G401 (cell line): ENCODE measurements at places on chromosomes 4 and X. TPM values are rescaled to one million over a fixed set of nuclear protein-coding genes. Genes with fewer than 3 reads are reported as not detected.

GRCh38 chr4:132218406-132218805, 930.7 kb upstream of the PCDH10 start:
- DNase-seq = no peak

The SLC16A2 gene
- total RNA-seq = 10.5 and 13.5 TPM in 2 replicates

The S100P gene
- not detected in 2 replicates for total RNA-seq

GRCh38 chrX:21711129-21711847, 46.6 kb downstream of the SMPX start:
- DNase-seq = peak; percentile 31

DNA sequence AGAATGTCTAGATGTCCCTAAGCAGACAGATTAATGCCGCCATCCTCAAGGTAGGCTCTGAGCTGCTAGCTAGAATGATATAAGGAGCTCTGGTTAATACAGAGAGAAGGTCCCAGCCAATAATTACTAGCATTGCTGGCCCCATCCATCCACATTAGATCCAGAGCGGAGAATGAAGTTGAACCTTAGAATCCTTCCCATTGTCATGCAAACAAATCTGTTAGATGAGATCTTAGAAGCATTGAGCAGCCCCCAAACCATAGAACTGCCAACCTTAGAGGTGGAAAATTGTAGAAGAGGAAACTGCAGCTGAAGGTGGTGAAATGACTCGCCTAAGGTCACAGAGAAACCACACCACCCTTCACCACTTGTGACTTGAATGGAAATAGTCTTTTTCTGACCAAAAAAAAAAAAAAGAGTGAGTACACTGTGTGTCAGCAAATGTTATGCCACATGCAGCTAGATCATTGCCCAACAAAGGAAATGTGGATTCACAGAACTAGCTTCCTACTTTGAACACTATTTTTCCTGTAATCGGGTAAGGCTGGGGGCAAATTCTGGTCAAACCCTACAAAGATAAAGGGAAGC, 162.1 kb downstream of the SMIM20 start:
- no peak for DNase-seq

GRCh38 chrX:825991-826390, 195.4 kb downstream of the SHOX start:
- no peak for DNase-seq

DNA sequence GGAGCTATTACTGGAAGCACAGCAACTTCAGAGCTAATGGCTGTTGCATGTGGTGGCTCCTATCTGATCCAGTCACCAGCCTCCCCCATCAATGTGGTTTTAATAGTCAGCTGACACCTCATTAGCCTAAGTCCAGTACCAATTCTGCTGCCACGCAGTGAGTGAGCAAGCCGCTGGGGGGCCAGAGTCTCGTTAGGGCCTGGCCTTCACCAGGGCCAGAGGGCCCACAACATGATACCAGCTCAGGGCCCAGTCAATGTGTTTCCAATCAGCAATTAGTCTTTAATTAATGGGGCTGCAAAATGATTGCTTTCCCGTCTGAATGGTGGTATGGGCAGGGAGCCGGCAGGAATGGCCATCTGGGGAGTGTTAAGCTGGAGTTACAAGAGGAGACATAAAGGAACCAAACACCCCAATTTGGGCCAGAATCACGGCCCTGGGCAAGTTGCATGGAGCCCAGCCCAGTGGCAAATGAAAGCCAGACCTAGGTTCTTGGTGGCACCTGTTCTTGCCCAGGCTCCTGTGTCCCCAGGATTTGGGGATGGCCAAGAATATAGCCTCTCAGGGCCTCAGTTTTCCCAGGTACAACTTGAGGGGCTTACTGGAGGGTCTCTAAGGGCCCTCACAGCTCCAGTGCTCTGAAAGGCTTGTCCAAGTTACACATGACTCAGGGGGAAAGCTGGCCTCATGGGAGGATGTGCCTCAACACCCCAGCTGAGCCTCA, 119.2 kb downstream of the EFNB1 start:
- no peak for DNase-seq

GRCh38 chrX:9515489-9515888, 50.6 kb downstream of the TBL1X start:
- DNase-seq = no peak

DNA sequence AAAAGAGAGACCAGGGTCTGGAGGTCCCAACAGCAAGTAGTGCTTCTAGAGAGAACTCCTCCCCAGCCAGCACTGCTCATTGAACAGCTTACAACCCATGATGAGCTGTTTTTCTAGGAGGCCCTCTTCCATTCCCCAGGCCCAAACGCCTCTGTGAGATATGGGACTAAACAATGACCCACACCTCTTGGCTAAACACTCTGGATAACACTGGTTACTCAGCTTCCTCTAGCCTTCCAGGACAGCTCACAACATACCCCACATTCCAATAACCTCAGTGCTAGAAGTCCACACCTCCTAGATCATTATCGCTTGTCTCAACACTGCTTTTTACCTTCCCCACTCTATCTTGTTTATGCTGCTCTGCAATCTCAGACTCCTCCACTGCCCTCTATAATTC, 35.4 kb upstream of the PGRMC2 start:
- no peak for DNase-seq

- no peak for DNase-seq
Measured at GRCh38 chr4:19167311-19167710, 1084.4 kb upstream of the SLIT2 start.

GRCh38 chr4:2075987-2076907, 17.1 kb downstream of the NAT8L start:
- no peak for DNase-seq

The SPOCK3 gene
- total RNA-seq = not detected in 2 replicates

The RHOH gene
- 36.6 and 48.6 TPM in 2 replicates for total RNA-seq

DNA sequence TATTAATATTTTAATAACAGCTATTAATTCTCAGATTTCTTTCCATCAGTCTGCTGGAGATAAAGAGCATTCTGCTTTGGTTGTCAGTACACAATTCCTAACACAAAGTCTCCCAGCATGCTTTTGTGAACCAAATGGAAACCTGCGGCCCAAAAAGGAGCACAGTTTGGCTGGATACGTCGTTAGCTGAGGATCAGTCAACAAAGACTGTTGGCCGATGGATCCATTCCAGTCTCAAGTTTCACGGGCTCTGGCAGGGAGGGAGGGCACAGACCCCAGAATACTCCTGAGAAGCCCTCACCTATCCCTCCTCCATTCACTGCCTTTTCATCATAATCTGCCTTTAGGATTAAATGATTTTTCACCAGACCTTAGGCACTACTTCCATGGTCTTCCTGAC, 26.3 kb upstream of the PRSS48 start:
- DNase-seq = no peak

DNA sequence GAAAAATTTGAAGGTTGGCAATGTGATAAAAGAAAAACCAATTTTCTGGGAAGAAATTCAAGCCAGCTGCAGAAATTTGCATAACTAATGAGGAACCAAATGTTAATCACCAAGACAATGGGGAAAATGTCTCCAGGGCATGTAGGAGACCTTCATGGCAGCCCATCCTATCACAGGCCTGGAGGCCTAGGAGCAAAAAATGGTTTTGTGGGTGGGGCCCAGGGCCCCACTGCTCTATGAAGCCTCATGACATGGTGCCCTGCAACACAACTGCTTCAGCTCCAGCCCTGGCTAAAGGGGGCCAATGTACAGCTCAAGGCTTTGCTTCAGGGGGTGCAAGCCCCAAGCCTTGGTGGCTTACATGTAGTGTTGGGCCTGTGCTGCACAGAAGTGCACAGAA, 184.0 kb downstream of the TBCK start:
- no peak for DNase-seq

GRCh38 chr4:19720190-19720589, 531.5 kb upstream of the SLIT2 start:
- no peak for DNase-seq

DNA sequence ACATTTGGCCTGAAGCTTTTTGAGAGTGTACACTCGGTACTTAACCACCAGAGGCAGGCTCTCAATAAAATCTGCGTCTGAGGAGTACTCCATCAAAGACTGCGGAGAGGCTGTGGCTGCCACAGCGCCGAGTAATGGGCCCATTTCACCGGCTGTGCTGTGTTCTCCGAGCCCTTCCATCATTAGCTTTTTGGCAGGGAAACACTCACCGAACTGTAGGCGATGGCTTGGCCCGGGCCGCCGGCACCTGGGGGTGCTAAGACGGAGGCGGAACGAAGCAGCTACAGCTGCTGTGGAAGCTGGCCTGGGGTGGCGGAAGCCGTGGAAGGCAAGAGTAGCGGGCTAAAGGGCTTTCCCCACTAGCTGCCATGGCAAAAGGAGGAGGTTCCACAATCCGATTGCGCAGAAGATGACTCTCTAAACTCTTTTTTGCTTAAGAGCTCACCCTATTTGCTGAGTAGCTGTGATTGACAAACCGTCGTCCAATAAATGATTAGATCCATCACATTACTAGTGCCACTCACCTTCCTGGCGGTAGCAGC, 48.5 kb upstream of the PABPC1L2A start:
- peak; percentile 82 for DNase-seq

- DNase-seq = no peak
Measured at GRCh38 chr4:152062936-152063620, 302.3 kb upstream of the GATB start.

- peak; percentile 90 for DNase-seq
Measured at GRCh38 chr4:41281038-41281634, 24.4 kb downstream of the UCHL1 start.

DNA sequence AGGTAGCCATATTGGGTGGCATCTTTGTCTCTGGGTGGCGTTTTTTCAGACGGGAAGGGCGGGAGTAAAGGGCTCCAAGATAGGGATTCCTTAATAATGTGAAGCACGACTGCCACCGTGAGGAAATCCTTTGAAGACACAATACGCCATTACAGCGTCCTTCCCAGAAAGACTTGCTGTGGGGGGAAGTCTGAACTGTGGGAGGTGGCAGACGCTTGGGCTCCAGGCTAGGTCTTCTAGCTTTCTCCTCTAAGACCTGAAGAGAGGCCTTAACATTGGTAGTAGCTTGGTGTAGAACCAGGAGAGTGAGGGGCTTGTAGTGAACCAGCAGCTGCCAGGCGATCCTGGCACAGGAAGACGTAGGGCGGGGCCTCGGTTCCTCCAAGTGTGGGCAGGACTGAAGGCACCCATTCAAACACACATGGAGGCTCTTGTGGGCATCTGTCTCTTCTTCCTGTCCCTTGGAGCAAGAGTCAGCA, 197.3 kb downstream of the OR13H1 start:
- DNase-seq = no peak

DNA sequence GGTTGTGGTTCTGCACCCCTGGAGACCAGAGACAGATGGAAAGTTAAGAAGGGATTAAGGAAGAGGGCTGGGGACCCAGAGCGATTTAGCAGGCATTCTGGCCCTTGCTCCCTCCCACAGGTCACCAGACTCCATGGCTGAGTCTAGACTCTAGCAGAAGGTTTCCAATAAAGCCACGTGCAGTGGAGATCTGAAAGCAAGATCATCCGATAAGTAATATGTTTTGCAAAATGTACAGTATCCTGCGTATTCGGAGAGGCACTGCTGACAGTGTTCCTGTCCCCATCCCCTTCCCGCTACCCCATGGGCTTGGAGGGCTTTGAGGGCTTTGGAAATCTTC, 531 bp upstream of the GPRIN3 start:
- no peak for DNase-seq

GRCh38 chr4:120082251-120082650, 15.6 kb upstream of the MAD2L1 start:
- no peak for DNase-seq

- DNase-seq = no peak
Measured at GRCh38 chrX:136961594-136962135, 72.1 kb downstream of the GPR101 start.

- DNase-seq = no peak
Measured at GRCh38 chrX:24145303-24146186, 4.0 kb upstream of the ZFX start.

The LONRF3 gene
- total RNA-seq = 0.37 TPM in 1 of 2 replicates, not detected in the other

- no peak for DNase-seq
Measured at GRCh38 chrX:154727871-154728270, 23.0 kb downstream of the GAB3 start.

- peak; percentile 45 for DNase-seq
Measured at GRCh38 chrX:152913910-152914309, 16.0 kb downstream of the ZNF185 start.

GRCh38 chr4:13521047-13521446, 23.3 kb downstream of the NKX3-2 start:
- DNase-seq = no peak

The MND1 gene
- 16.2 and 18.6 TPM in 2 replicates for total RNA-seq

- DNase-seq = peak; percentile 90
Measured at GRCh38 chrX:56995271-56995994, at the start of gene SPIN3. TSS of gene SPIN3 (minus strand) at chrX:56995541. CDS start at chrX:56994947, 594 bp downstream.

- DNase-seq = no peak
Measured at GRCh38 chrX:53356186-53356585, 66.3 kb downstream of the SMC1A start.

The CLNK gene
- total RNA-seq = not detected in 2 replicates

The TCEAL2 gene
- not detected in 2 replicates for total RNA-seq

GRCh38 chr4:29718136-29718535, 1002.0 kb upstream of the PCDH7 start:
- no peak for DNase-seq

DNA sequence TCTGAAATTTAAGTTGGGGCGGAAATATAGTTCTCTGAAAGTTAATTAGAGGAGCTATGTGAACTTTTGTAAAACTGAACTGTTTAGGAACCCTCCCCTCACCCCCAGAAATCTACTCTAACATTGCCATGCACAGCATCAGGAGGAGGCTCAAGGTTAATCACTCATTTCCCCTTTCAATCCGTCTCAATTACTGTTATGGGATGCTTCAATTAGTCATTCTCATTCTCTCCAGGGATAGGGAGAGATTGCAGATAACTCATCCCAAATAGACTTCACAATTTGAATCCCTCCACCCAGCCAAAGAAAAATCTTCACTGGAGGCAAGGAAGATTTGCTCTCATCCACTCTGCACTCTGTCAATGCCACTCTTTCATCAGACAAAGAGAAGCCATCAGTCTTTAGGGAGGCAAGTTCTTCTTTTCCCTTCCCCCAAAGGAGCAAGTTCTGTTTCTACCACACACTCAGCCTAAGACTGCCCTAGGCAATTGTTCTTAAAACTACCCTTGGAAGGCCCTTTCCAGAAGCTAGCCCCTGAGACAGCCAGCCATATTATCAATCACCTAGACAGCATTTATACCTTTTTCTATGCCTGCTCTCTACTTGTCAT, 140.4 kb downstream of the SLC10A7 start:
- DNase-seq = no peak
